Astrocyte of the spinal cord (primary cell): ENCODE measurements at places on chromosomes 16 and 17.

DNA sequence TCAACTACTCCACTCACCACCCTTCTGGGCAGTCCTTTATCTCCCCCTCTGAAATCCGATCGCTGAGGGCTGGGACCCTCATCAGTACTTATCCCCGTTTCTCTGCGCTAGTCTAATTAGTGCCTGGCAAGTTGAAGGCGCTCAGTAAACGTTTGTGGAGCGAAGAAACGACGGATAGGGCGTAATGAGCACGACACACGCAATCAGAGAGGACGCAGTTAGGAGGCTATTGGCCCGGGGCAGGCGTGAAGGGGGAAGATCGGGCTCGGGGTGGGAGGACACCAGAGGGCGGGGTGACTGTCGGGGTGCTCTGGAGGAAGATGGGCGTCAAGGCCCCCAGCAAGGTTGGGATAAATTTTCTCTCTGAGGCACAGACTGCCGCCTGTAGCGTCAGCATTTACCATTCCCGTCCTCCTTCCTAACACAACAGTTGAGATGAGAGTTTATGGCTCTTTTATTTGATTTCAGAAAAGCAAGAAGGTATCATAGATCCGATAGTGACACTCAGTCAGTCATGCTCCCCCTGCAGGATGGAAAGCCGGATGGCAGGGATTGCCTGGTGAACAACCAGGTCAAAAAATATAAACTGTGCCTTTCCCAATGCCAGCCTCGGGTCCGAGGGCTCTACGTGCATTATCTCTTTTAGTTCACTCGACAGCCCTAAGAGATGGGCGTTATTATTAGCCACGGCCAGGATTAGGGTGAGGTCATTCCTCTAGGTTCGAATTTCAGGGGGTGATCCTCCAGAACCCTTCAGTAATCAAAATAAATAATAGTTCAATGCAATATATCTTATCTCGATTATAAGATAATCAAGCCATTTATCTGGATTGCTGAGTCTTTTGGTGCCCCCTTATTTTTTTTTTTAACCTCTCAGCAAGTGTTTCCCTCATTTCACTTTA is 9.5 kb upstream of the ARL4D start:
- DNase-seq, result peak; percentile 82

- DNase-seq, result no peak
Observed at GRCh38 chr16:8720080-8720966, 45.9 kb downstream of the ABAT start.

GRCh38 chr17:50127697-50128361 is 2.1 kb downstream of the SAMD14 start:
- no peak for DNase-seq

DNA sequence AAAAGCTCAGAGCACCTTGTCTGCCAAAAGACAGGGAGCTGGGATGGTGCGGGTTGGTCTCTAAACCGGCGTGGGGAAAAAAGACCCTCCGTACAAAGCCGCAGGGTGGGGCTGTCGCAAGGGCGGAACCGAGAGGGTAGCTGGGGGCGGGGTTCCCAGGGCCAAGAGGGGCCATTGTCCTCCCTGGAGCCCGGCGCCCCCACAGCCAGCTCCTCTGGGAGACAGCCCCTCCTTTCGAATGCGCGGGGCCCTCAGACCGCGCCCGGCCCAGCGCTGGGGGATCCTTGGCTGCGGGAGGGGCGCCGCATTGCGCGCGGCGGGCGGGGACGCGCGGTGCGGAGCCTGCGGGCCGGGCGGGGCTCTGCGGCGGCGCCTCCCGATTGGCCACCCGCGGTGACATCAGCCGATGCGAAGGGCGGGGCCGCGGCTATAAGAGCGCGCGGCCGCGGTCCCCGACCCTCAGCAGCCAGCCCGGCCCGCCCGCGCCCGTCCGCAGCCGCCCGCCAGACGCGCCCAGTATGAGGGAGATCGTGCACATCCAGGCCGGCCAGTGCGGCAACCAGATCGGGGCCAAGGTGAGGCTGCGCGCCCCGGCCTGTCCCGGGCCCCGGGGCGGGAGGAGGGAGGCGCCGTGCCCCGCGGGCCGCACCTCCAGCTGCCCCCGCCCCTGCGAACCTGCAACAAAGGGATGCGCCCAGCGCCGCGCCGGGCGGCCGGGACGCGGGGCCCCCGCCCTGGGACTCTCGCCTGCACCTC is at the start of gene TUBB3:
TUBB3 (plus strand) TSS at position 459 of the 756 bp plus-strand sequence; CDS start at position 519, 60 bp downstream.
- peak; percentile 84 for DNase-seq

DNA sequence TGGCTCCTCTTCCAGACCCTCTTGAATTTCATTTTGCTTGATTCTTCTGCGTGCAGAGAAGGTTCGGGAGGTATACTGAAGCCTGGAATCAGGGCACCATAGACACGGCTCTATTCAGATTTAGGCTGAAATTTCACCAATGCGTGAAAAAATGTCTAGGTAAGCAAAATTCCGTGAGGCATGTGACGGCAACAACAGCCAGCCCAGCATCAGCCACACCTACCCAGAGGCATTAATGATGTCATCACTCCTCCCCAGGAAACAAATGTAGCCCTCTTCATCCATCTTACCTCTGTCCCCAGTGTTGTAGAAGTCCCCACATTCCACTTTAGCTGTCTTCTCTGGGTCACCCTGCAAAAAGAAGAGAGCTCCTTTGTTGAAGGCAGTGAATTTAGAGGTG is 50.8 kb upstream of the ACSM2B start:
- DNase-seq, result no peak

- DNase-seq, result no peak
Observed at GRCh38 chr16:8923199-8923598, 40.5 kb downstream of the USP7 start.

- DNase-seq, result no peak
Observed at GRCh38 chr16:583815-584591, 5.9 kb upstream of the RAB40C start.

DNA sequence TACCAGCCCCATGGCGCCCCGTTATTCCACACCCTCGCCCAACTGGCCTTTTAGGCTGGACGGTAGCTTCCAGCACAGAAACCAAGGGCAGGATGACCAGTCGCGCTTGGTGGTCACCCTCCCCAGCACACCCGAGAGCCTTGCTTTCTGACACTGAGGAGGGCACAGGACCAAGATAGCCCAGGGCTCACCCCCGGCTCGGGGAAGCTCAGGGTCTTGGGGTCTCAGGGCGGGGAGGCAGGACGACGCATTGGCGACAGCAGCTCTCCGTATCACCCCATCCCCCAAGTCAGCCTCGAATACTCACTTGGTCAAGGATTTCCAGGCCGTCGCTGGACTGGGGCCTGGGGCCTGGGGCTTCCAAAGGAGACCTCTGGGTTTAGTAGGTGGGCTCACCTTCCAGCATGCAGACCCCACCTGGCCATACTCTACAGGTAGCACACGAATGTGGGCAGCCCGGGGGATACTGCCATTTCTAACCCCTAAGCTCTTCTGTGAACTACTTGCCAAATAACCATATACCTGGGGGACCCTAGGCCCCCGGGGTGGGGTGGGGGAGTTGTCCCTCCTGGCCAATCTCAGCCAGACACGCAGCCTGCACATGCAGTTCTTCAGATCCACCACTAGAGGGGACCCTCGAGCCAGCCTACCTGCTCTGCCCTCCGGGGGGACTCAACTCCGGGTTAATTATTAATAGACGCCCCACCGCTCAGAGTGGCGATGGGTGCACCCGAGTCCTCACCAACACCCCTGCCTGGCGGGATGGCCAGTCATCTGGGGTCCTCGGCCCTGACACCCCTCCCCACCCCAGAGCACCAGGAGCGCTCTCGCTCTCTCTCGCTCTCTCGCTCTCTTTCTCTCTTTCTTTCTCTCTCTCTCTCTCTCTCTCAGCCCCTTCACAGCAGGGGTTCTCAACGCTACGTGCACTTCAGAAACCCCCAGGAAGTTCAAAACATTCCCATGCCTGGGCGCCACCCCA is 30.0 kb downstream of the TBC1D16 start:
- peak; percentile 33 for DNase-seq

GRCh38 chr17:79398441-79398840 is 212.4 kb downstream of the RBFOX3 start:
- no peak for DNase-seq

DNA sequence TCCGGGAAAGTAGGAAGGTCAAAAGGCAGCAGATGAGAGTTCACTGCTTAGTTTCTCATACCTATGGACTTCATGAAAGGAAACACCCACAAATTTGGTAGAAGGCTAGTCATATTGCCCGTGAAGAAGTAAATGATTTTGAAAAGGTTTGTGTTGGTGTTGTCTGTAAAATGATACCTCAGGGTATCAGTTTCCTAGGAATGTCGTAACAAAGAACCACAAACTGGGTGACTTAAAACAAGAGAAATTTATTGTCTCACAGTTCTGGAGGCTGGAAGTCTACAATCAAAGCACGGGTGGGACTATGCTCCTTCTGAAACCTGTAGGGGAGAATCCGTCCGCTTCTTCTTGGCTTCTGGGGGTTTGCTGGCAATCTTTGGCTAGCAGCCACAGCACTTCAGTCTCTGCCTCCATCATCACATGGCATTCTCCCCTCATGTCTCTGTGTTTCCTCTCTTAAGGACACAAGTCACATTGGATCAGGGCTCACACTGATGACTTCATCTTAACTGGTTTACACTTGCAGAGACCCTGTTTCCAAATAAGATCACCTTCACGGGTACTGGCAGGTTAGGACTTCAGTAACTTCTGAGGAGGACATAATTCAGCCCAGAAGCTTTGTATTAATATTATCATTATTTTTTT is 2.0 kb upstream of the NAE1 start:
- DNase-seq, result peak; percentile 5

GRCh38 chr17:10316801-10317542 is 55.8 kb downstream of the MYH13 start:
- DNase-seq, result peak; percentile 3

DNA sequence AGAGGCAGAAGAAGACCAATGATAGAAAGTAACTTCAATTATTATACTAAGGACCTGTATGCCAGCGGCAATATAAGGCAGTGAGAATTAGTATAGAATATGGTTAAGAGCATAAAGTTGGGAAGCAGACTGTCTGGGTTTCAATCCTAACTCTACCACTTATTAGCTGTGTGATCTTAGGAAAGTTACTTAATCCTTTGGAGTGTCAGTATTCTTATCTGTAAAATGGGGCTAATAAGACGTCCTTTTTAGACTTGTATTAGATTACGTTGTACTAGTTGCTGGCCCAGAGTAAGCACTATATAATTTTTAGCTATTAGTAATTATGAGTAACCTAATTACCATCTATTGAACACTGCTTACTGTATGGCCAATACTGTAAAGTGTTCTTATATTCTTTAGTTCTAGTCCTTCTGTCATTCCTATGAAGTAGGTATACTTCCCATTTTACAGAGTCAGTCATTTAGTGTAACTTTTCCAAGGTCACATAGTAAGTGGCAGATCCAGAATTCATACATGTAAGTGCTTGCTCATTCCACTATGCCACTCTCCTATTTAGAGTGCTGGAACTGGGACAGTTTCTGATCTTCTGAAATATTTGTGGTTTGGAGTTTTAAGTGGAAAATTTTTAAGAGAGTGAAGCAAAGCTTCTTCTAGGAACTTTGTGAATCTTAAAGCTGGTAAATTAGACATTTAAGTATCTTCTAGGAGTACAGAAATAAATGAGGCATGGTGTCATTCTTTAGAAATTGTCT is 22.5 kb downstream of the HEATR9 start:
- DNase-seq, result no peak

GRCh38 chr17:4949321-4950074 is 1.2 kb upstream of the PFN1 start:
- peak; percentile 70 for DNase-seq

DNA sequence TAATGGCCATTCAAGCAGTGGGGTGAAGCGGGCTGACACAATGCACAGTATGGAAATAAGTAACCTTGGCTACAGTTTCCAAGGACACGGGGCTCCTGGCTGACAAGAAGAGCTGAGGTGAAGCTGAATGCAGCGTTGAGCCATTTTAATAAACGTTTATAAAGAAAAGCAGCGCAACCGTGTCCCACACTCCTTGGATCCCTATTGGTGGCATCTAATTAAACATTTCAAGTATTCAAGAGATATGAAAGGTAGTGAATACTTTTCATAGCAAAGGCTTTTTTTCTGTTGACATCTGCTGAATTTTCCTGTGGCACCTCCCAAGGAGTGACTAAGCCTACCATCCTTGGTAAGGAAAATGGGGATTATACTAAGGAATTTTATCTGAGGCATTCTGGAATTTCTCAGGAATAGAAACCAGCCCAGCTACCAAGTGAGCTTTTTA is 26.5 kb downstream of the DUSP14 start:
- DNase-seq, result peak; percentile 38

- no peak for DNase-seq
Observed at GRCh38 chr17:28367641-28368305, 2.3 kb downstream of the VTN start.

DNA sequence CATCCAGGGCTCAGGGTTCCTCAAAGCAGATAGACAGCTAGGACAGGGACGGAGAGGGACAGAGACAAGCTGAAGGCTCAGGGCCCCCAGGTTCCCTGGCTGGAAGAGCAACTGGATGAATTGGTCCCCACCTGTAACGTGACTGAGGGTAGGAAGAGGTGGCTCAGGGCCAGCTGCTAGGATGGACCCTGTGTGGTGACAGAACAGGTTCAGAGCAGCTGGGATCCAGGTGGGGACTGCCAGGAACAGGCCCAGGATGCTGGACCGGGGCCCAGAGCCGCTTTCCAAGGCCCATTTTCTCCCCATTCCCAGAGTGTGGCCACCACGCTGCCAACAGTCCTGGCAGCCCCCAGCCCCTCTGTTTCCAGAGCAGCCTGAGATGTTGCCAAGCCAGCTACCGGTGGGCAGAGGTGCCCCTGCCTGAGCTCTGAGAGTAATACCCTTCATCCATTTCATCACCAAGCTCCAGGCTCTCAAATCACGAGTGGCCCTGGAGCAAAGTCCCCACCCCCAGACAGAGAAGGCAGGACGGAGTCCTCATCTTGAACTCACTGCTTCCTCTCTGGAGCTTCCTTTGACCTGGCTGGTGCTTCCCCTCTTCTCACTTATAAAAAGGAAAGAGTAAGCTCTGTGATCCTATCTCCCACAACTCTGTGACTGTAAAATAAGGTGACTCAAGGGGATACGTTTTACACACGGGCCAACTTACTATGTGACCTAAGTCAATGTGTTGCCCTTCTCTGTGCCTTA is 79.6 kb downstream of the TMEM132E start:
- DNase-seq, result no peak

- DNase-seq, result no peak
Observed at GRCh38 chr17:45850468-45850867, 5.8 kb downstream of the SPPL2C start.

DNA sequence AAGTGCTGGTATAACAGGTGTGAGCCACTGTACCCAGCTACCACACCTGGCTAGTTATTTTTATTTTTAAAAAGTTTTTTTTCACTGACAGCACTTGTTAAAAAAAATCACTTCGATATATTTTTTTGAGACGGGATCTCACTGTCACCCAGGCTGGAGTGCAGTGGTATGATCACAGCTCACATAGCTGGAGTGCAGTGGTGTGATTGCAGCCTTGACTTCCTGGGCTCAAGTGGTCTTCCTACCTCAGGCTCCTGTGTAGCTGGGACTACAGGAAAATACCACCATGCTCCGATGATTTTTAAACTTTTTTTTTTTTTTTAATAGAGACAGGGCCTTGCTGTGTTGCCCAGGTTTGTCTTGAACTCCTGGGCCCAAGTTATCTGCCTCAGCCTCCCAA is 12.9 kb downstream of the NBR1 start:
- DNase-seq, result no peak
